ENCODE measurements at places on chromosomes 2 and 18.
A peak's percentile ranks its signal among the peaks of the same experiment; 100 is the strongest.

DNA sequence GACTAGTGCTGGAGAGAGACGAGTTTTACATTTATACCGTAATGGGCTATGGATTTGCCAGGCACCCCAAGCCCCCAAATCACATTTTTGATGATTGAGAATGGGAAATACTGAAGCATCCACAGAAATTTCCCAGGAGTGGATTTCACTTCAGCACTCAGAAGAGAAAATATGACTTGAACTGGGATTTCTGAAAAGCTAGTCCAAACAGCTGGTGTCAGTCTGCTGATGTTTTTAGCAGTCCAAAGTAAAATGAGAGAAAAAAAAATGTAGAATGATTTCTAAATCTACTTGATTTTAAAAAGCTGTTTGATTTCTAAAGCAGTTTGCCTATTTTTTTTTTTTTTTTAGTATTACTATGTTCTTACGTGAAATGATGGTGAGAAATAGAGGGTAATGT lies 105.0 kb downstream of the PLEKHM3 start:
- no peak for DNase-seq

DNA sequence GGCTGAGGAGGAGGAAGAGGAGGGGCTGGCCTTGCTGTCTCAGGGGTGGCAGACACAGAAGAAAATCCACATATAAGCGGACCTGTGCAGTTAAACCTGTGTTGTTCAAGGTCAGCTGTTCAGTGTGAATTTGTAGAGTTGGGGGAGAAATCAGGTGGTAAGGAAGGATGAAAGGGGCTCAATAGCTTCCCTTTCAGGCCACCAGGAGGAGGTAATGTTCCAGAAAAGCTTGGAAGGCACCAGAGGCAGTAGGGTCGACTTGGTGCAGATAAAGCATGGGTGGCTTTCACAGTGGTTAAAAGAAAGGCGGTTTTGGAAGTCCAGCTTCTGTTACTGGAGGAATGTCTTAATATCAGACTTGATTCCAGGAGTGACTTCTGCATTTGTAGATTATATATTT lies 167.4 kb downstream of the THSD7B start:
- no peak for DNase-seq

DNA sequence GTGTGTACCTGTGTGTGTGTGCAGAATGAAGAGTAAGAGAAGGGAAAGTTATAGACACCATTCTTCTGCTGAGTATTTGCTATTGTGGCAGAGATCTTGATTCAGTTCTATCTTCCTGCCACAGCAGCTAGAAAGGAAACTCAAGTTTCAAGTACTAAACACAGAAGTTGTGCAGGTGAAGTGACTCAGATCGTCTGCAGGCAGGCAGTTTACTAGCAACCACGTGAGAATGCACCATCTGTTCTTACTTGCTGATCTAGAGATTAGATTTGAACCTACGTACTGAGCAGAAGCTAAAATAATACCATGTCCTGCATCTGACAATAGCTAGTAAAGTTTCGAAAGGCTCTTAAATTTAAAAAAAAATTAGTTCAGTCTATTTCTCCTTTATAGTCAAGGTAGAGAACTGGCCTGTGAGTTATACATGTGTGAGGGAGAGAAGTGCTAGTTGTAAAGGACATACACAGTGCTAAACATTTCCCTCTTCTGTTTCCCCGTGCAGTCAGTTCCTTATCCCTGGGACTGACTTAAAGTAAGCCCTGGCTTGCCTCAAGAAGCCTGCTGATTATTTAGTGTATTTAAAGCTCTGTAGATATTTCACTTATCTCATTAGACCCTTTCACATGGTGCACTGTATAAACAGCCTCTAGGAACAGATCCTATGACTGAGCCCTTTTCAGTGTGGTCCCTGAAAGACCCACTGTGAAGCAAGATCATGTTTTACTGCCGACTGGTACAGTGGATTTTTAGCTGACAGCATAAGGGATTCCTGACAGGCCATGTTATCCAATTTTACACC lies 45.0 kb downstream of the SLC38A11 start:
- DNase-seq, result peak; percentile 1

GRCh38 chr2:150107170-150107569 lies 380.3 kb downstream of the RND3 start:
- DNase-seq, result no peak

- peak; percentile 35 for DNase-seq
Measured at GRCh38 chr18:62480927-62481326, 41.9 kb upstream of the ZCCHC2 start.

- peak; percentile 46 for DNase-seq
Measured at GRCh38 chr2:113895301-113895700, 5.4 kb downstream of the ACTR3 start.

GRCh38 chr18:38981389-38981788 lies 1415.8 kb upstream of the CELF4 start:
- peak; percentile 33 for DNase-seq

- no peak for DNase-seq
Measured at GRCh38 chr2:10245661-10246060, 57.0 kb upstream of the HPCAL1 start.
